CD4-positive, alpha-beta T cell treated with Interleukin-4 for 4 hours (primary cell): ENCODE measurements at places on chromosomes 12 and 14.
A peak's percentile ranks its signal among the peaks of the same experiment; 100 is the strongest.

DNA sequence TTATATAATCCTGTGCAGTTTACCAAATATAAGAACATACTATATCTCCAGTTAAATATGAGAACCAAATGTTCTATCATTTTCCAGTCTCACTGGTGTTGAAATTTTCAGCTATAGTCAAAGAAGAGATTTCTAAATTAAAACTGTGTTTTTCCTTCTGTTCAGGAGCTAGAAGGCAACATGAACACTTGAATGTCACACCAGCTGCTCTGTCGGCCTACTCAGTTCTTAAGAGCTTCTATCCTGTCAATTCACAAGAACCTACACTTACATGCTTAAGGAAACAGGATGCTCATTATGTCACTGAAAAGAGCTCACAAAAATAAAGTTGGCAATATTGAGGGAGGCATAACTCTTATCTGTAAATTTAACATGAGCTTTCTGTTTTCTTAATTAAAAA lies 43.1 kb downstream of the ATP2B1 start:
- no peak for DNase-seq

DNA sequence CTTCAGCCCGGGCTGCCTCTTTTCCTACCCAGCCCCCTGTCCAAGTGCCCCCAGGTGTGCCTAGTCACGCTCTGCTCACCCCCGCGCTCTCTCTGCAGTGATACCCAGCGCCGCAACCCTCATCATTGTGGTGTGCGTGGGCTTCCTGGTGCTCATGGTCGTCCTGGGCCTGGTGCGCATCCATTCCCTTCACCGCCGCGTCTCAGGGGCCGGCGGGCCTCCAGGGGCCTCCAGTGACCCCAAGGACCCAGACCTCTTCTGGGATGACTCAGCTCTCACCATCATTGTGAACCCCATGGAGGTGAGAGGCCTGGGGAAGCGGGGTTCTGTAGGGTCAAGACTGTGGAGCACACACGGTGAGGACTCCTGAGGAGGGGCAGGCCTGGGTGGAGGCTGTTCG lies 27.2 kb downstream of the CLSTN3 start:
- no peak for DNase-seq

GRCh38 chr12:95393191-95393790 lies 80.7 kb upstream of the METAP2 start:
- DNase-seq: no peak

DNA sequence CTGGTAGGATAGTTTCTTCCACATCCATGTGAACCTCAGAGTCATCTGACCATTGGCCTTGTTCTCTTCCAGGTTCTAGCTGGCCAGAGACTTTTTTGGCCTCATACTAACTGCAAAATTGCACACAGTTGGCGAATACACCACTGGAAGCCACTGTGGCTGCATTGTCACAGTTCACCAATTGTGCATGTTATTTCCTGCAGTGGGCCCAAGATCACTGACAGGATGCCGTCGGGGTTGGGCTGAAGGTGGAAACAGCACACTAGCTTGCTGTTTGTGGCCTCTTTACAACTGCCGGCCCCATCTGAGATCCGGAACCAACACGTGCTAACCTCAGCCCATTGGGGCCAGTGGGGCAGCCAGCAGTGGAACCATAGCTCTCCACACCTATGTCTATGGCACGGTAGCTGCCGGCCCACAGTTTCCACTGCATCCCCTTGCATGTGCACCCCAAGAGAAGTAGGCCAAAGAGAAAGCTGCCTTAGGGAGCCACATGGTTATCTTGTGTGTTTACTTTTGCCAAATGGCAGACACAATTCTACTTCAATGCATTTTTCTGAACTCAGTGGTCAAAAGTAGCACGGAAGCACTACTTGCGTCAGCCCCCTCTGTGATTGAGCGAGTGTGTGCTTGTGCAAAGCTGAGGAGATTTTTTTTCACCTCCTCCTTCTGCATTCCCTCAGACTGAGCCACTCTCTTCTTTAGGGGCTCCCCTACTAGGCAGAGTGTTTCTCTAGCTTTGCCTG lies 464.0 kb downstream of the RAD51B start:
- DNase-seq: peak; percentile 78

- no peak for DNase-seq
Observed at GRCh38 chr12:127600211-127600610, 666.8 kb upstream of the TMEM132C start.

DNA sequence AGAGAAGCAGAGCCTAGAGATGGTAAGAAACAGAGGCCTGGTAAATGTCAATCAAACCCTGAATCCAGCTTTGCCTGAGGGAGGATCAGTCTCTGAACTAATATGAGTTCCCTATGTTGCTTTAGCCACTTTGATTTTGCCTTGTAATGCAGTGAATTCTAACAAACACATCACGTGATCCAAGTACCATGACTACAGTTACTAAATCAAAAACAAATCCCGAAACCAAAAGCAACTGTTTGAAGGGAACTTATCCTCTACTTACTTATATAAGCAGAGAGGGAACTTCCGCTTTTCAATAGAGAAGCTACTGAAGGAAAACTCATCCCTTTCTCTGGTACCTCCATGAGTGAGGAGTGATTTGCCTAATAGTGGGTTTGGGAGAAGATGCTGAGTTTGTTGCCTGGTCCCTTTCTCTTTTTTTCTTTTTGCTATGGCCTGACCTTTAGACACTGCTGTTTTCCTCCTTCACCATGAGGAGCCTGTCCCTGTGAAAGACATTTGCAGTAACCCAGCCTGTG lies 7.7 kb upstream of the PPTC7 start:
- peak; percentile 84 for DNase-seq

GRCh38 chr14:105090493-105091053 lies 25.3 kb upstream of the GPR132 start:
- DNase-seq: peak; percentile 73

DNA sequence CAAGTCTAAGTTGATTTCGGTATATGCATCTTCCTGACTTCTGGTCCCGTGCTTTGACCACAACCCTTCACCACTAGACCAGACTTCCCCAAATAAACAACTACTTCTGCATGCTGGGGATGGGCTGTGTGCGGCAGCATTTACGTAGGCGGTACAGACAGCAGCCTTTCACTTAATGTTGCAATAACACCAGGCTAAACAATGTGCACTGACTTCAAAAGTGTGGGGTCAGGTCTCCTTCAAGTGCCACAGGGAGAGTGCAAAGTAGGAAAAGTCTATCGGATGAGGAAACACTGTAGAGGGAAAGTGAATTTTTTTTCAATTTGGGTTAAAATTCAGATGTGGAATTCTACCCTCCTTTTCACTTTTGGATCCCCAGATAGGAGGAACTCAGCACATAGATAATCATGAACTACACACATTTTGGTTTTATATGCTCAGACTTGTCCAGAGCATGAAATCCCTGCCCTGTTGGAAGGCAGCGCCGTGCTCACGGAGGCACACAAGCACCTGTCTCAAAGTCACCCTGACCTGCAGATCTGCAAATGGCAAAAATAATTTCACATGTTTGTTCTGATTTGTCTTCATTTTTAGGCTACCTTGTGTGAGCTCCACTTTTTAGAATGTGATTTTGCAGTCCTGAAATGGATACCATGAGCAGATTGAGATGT lies 3.6 kb upstream of the FOS start:
- DNase-seq: peak; percentile 87

DNA sequence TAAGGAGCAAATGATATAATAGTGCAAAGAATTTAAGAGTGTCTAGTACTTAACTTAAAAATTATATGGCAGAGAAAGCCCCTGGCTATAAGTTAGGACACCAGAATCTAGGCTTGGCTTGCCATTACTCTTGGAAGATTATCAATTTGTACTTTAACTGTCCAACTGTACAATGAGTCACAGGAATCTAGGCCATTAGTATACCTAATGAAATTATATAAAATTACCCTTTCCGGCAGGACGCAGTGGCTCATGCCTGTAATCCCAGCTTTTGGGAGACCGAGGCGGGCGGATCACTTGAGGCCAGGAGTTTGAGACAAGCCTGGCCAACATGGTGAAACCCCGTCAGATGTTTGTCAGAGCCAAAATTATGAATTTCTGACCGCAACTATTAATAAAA lies 691 bp upstream of the OR6S1 start:
- DNase-seq: no peak

- no peak for DNase-seq
Observed at GRCh38 chr12:109877504-109878246, 2.7 kb downstream of the GLTP start.

DNA sequence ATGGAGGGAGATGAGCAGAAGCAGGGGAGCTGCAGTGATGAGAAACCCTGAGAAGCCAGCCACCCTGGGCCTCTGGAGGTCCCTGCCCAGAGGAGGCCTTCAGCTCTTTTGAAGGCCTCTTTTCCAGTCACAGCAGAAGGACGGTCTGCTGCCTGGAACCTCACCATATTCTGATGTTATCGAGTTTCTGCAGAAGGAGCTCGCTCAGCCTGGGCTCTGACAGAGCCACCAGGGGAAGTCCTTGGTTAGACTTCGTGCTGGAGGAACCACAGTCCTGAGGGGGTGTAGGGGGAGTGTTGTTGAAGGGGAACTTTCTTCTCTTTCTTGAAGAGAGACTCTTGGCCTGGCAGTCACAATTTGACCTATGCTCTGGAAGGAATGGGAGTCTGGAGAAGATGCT lies 25.1 kb upstream of the BATF start:
- DNase-seq: peak; percentile 39

DNA sequence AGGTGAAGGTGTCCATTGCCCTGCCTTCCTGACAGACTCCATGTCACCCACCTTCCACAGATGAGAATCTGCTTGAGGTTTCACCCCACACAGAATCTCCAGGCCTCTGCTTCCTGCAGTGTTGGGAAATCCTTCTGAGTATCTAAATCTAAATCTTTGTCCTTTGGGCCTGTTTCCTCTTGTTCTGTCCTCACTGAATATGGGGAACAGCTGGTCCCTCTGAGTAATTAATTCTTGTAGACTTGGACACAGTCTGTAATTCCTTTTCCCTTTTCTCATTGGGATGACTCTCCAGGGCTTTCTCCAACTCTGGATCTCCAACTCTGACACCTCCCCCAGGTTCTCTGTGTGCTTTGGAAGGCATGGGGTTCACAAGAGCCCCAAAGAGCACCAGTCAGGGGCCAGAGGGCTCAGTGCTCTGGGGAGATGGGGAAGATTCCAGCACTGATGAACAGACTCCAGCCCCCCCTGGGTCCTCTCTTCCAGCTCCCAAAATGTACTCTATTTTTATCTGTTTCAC lies 2.3 kb upstream of the ACVRL1 start:
- DNase-seq: no peak

GRCh38 chr12:88185988-88186387 lies 43.9 kb downstream of the TMTC3 start:
- DNase-seq: no peak

- no peak for DNase-seq
Observed at GRCh38 chr12:123873793-123874192, 98.8 kb downstream of the CCDC92 start.

DNA sequence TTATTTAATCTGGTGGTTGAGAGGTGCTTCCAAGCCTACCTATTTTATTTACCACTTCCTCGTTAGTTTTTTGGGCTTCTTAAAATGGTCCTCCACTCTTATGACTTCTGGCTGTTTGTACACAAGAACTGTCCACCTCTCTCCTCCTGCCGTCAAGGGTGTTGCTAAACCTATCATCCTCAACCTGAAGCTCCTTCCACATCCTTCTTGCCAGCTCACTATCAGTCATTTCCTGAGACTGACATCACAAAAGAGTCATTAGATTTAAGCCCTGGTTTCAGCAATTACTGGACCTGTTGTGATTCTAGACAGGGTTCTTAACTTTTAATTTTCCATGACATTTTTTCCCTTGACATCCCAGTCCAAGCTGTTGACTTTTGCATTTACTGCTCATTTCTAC lies 91.9 kb downstream of the BICD1 start:
- no peak for DNase-seq

- peak; percentile 41 for DNase-seq
Observed at GRCh38 chr14:77059276-77059915, 30.9 kb upstream of the IRF2BPL start.

GRCh38 chr14:59463787-59464485 lies 1.2 kb downstream of the GPR135 start:
- no peak for DNase-seq

DNA sequence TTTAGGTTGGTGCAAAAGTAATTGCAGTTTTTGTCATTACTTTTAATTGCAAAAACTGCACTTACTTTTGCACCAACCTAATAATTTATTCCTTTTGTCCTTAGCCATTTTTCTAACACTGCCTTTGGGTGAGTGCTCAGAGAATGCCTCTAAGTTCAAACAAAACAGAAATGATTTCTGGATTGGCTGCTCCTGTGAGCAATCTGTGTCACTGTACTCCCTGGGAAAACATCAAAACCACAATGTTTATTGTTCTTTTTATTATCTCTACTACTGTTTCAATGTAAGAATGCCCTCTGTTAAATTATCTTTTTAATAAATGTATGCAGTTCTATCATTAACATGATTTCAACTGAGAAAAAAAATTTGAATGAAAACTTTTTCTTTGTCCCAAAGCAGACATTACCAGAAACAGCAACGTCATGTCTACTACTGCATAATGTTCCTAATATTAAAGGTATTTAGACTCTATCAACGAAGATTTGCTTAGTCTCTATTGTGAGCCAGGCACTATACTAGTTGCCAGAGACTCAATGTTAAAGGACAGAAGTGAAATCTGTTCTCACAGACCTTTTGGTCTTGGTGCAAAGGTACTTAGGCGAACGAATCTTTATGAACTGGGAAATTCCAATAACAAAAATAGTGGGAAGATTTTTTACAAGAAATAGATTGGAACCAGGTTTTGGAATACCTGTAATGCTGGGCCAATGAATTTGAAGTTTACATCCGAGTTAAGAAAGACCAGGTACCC lies 6.2 kb downstream of the SLC41A2 start:
- no peak for DNase-seq

- DNase-seq: no peak
Observed at GRCh38 chr14:55518391-55518790, 61.6 kb upstream of the KTN1 start.

DNA sequence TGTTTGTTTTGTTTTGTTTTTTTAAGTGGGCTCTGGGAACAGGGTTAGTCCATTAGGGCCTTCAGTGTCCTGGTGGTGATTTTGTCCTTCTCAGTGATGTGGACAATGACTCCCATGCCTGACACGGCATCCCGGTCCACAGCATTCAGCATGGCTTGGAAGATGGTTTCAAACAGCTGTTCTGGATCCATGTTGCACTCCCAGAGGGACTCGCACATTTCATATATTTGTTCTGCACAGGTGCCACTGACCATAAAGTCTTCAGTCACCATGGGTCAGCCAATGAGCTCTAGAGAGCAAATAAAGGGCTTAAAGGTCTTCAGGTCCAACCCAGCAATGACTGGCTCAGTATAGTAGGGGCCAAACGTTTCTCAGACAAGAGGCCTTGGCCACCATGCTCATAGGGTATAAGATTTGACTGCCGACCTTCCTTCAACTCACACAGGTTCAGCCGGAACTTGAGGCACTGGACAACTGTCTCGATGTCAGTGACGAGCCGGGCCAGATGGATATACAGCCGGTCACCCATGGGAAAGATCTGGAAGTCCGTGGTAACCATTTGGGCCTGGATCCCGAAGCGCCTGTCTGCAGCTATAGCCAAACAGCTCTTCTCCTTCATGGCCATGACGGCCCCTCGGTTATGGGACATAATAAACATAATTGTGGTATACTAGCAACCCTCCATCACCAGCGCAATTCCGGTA lies 18.0 kb downstream of the OR10P1 start:
- no peak for DNase-seq
